ENCODE measurements at places on chromosomes 2 and 18.
A peak's percentile ranks its signal among the peaks of the same experiment; 100 is the strongest.

- DNase-seq: no peak
These were observed 29.0 kb downstream of the LAMA3 start for GRCh38 chr18:23718243-23718720.

DNA sequence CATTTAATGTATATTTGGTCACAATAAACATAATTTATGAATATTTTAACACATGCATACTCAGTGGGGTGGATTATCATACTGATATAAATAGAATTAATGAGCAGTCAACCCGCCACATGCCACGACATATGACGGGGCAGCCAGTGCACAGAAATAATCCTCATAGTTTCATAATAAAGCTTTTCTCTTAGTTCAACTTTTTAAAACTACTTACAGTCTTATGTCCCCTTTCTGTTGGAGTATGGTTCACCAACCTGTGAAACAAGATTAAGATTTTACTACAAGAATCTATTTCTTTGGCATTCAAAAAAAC, 75.6 kb upstream of the ETAA1 start:
- no peak for DNase-seq

DNA sequence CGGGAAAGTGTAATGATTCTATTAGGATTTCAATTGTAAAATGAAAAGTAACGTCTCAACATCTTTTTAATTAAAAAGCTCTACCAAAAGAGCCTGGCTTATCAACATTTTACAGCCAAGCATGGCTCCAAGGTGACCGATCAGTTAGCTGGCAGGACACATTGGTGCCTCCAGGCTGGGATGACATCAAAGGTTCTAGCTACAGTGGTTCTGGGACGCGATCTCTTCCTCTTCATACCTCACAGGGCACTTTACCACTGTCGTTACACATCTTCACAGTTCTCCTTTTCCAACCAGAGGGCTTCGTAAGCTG, 693 bp downstream of the ORC2 start:
- DNase-seq: no peak

- DNase-seq: no peak
These were observed 389.5 kb upstream of the TNP1 start for GRCh38 chr2:217249121-217250012.

DNA sequence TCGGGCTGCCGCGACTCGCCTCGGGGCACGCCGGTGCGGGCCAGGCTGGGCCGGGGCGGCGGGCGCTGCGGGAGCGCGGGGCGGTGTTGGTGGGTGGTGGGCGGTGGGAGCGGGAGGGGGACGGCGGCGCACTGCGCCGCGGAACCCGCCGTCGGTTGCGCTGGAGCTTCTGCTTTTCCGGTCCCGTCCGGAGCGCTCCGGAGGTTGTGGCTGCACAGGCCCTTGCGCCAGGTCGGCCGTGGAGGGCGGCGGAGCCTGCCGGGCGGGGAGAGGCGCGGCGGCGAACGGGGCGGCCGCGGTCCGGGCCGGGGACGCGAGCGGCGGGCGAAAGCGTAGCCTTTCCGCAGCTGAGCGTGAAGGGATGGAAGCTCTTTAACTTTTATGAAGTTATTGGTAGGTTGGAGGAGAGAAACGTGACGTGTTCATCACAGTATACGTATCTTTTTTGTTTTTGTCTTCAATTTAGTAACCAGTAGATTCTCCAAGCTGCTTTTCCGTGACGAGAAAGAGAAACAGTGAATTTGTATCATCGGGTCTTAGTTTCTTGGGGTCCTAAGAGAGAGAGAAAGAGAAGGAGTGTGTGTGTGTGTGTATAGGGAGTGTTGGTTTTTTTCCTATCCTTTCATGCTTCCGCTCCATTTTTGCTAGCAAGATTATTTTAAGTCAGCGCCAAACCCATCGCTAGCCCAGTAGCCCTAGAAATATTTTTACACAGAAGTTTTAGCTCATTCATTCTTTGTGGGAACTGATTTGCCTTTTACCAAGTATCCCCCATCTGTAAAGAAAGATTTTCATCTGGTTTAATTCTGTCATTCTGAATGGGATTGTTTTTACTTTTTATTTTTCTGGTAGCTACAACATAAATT, 535 bp downstream of the ATG4B start:
- DNase-seq: peak; percentile 64

GRCh38 chr18:29191263-29191662, 1014.3 kb upstream of the CDH2 start:
- no peak for DNase-seq

- peak; percentile 82 for DNase-seq
These were observed at the start of gene ADRA2B for GRCh38 chr2:96116424-96116878. Gene ADRA2B (minus strand): TSS chr2:96116571. CDS start chr2:96116149, 422 bp downstream.

GRCh38 chr2:234490271-234491091, 6.4 kb downstream of the ARL4C start:
- no peak for DNase-seq

DNA sequence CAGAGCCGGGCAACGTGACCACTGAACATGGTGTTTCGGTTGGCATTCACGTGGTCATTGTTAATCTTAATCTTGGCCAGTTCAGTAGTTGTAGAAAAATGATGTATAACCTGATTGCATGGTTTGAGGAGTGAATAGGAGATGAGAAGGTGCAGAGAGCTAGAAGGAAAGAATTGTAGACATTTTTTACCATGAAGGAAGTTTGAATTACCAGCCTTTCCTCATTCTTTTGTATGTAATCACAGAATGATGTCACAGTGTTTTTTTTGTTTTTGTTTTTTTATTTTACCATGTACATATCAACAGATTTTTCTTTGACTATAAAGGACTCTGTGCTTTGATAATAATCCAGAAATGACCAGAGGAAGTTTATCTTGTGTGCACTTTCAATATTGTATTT, 126.3 kb downstream of the LTBP1 start:
- DNase-seq: no peak

DNA sequence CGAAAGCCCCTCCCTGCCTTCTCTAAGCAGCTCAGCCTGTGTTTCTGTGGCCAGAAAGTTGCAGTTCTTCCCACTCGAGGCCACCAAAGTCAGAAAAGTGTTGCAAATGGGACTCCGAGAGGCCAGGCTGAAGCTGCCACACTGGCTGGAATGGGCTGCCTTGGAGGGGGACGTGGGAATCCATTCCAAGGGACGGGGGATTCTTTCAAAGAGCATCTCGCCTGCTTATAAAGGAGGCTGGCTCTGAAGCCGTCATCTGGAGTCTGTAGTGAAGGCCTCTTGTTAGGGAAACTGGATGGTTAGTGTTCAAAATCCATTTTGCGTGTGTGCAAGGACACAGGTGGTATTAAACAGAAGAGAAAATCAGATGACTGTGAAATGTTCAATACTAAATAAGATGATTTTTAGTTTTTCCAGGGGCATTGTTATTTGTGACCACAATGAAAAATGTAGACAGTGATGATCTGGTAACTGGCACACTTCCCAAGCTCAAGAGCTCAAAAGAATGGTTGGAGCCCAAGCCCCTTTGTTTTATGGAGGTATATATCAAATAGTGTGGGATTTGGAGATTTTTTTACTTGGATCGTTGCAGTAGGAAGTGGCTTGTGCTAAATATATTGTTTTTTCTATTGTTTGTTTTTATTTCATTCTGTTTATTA, 782 bp downstream of the FAM228B start:
- no peak for DNase-seq

DNA sequence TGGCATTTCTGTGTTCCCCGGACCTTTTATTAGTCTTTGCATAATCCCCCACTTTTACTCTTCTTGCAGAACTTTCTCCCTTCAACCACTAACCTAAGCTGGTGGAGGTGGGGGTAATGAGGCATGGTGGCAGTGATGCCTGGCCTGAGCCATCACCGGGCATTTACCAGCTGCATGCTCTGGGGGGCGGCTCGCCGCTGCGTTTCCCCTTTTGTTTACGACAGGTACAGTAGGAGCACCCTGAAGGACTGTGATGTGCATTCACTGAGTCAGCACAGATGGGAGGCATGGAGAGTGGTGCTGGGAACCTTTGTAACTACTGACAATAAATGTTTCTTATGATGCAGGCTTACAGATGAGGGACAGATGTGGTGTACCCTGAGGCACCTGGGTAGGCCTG, 46.9 kb downstream of the PLEKHB2 start:
- DNase-seq: no peak

DNA sequence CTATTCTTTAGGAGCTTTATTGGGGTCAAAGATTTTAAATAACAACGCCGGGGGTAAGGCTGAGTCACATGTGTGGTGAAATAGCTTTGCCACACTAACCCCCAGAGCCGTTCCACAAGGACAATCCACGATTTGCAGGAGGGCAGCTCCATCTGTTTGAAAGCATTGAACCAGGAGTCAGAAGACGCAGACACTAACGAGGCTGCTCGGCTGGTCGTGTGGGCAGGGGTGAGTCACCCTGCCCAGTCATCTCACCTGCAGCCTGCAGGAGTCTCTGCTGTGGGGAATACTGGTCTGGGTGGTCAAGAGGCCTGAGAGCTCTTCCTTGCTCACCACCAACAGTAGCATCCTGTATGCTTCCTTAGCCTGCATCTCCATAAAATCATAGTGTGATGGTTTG, 149.2 kb upstream of the NCK2 start:
- DNase-seq: peak; percentile 25

DNA sequence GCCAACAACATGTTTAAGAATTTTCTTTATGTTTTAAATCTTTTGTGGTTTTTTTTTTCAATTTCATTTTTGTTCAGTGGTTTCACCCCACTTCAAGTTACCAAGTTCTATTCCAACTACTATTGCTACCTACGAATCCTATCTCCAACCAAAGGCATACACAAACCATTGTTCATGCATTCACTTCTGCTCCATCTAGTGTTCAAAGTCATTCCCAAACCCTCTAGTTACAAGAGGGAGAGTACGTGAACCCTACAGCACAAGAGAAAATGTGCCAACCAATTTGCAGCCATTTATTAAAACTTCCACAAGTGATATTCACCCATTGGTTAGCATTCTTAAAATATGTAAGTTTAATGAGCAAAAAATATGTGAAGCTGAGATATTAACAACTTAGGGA, 295.1 kb upstream of the KYNU start:
- DNase-seq: no peak
